ENCODE measurements at places on chromosomes 6 and 20.

- no peak for DNase-seq
Observed at GRCh38 chr6:22829070-22829469, 259.7 kb downstream of the HDGFL1 start.

GRCh38 chr6:139925894-139926641 is 551.6 kb upstream of the CITED2 start:
- DNase-seq = no peak

- DNase-seq = no peak
Observed at GRCh38 chr6:2639896-2640295, 110.8 kb downstream of the MYLK4 start.

DNA sequence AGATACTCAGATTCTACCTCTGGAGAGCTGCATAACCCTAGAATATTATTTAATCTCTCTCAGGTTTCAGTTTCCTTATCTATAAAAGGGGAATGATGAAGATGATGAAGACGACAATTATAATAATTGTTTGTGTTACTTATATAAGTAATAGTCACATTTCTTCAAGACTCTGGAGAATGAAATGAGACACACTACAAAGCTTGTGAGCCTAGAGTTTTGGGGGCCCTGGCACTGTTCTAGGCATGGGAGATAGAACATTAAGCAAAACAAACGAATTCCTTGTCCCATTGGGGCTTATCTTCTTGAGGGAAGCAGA is 5.4 kb upstream of the ZNF217 start:
- DNase-seq = no peak

DNA sequence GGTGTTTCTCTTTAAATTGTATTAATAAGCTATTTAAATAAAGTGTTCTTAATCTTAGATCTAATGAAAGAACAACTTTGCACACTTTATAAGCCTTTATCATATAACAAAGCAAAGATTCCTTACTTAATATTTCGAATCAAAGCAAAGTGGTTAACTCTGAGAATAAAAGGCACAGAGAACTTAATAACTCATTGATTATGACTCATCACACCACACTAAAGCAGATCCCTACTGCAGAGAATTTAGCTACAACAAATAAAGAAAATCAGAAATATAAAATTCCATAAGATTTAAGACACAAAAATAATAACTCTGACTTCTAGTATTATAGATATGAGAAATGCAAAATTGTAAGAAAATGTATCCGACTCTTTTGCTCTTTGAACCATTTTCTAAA is 135.6 kb upstream of the RUNX2 start:
- DNase-seq = no peak

- no peak for DNase-seq
Observed at GRCh38 chr6:4259391-4259790, 124.0 kb upstream of the ECI2 start.

- no peak for DNase-seq
Observed at GRCh38 chr20:51190783-51191180, 167.9 kb upstream of the KCNG1 start.

GRCh38 chr20:41453010-41453950 is 86.7 kb upstream of the EMILIN3 start:
- no peak for DNase-seq

DNA sequence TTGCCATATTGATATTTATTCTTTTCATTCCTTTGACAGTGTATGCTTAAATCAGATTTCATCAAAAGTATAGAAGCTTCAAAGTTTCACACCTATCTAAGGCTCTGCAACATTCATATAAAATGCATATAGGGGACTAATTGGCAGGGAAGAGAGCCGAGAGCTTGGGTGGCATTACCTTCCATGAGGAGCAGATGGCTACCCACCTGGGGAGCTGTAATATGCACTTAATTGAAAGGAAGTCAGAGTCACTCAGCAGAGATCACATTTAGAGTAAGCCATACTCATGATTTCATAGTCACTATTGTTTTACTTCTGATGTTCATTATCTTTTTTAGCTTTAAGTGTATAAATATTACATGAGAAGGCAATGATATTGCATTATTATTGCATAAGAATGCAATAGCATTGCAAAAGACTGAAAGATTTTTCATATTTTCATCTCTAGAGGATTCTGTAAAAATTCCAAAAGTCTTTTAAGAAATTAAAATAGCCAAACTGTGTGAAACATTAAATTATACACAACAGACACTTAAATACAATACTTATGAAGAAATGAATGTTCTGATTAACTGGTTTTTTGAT is 1305.2 kb downstream of the EPHA7 start:
- DNase-seq = no peak

GRCh38 chr6:55704421-55704820 is 125.4 kb upstream of the HMGCLL1 start:
- DNase-seq = no peak

All from KBM-7 (cell line).